CD8-positive, alpha-beta memory T cell (primary cell): ENCODE measurements at places on chromosomes 16 and 17.
A peak's percentile ranks its signal among the peaks of the same experiment; 100 is the strongest.

DNA sequence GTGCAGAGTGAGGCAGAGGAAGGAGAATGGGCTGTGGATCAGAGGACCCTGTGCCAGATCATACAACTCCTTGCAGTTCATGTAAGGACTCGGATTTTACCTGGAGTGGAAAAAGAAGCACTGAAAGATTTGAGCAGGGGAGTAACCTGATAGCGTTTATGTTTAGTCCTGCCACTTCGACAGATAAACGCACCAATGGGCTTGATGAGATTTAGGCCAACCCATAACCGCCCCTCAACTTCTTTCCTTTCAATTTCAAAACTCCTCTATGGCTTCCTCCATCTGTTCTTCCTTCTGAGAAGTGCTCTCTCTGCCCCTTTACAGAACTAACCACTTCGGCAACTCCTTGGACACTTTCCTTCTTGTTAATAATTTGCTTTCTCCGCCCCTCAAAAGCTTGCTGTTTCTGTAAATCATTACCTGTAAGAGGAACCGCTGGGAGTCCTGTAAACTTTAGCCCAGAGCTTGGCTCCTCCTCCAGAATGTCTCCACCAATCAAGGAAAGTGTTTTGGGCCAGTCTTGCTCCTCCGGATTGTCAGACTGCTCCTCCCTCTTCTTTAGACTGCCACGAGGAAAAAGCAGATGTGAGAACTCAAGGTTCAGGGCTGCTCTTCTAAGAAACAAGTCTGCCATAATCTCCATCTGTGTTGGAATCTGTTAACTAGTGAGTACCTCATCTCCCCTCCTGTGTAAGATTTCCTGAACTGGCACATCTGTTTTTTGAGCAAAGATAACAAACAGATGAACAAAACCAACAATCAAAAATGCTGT, at the start of gene ACSM3:
Gene ACSM3 (plus strand): TSS at position 554 of the 772 bp plus-strand sequence. CDS start 6,021 bp downstream, outside the sequence.
- DNase-seq, result peak; percentile 80
- peaks cover 20% of the 10 kb centered on the region for H3K4me1 ChIP-seq
- no peaks in the 10 kb centered on the region for H3K36me3 ChIP-seq

- DNase-seq, result no peak
- H3K27me3 ChIP-seq, result no peaks in the 10 kb centered on the region
Observed at GRCh38 chr16:28543072-28543471, 4.3 kb upstream of the NUPR1 start.

- H3K27ac ChIP-seq, result no peak overlapping the region
- no peaks in the 10 kb centered on the region for H3K36me3 ChIP-seq
- DNase-seq, result peak; percentile 34
- no peaks in the 10 kb centered on the region for H3K27me3 ChIP-seq
- H3K4me3 ChIP-seq, result no peak overlapping the region
Observed at GRCh38 chr17:77892469-77893143, 65.9 kb upstream of the TNRC6C start.

- no peak within 1 kb of the TSS for H3K27ac ChIP-seq
- no peaks in the 10 kb centered on the region for H3K27me3 ChIP-seq
- peaks cover 4% of the 10 kb centered on the region for H3K4me1 ChIP-seq
Observed at GRCh38 chr17:1179818-1180742, at the start of gene ABR. ABR (minus strand) TSS chr17:1179981; CDS start chr17:1179727, 254 bp downstream.

GRCh38 chr17:41593306-41593981, 6.7 kb upstream of the KRT14 start:
- H3K4me3 ChIP-seq, result no peak overlapping the region
- H3K4me1 ChIP-seq, result no peaks in the 10 kb centered on the region
- no peaks in the 10 kb centered on the region for H3K27me3 ChIP-seq
- DNase-seq, result no peak

GRCh38 chr17:1095853-1096173, 84.0 kb downstream of the ABR start:
- H3K36me3 ChIP-seq, result peaks cover 10% of the 10 kb centered on the region
- no peaks in the 10 kb centered on the region for H3K27me3 ChIP-seq
- no peak overlapping the region for H3K4me3 ChIP-seq

GRCh38 chr16:27398894-27399853, 2.8 kb upstream of the IL21R start:
- no peak overlapping the region for H3K27ac ChIP-seq
- H3K36me3 ChIP-seq, result no peaks in the 10 kb centered on the region
- H3K27me3 ChIP-seq, result no peaks in the 10 kb centered on the region
- DNase-seq, result no peak

- no peak for DNase-seq
- H3K4me3 ChIP-seq, result no peak overlapping the region
- no peaks in the 10 kb centered on the region for H3K4me1 ChIP-seq
- no peaks in the 10 kb centered on the region for H3K36me3 ChIP-seq
- H3K27ac ChIP-seq, result no peak overlapping the region
Observed at GRCh38 chr16:19027416-19027815, 40.0 kb upstream of the COQ7 start.

- H3K27ac ChIP-seq, result no peak overlapping the region
- no peak overlapping the region for H3K4me3 ChIP-seq
- no peak for DNase-seq
- no peaks in the 10 kb centered on the region for H3K27me3 ChIP-seq
Observed at GRCh38 chr16:78494105-78494504, 394.7 kb downstream of the WWOX start.

DNA sequence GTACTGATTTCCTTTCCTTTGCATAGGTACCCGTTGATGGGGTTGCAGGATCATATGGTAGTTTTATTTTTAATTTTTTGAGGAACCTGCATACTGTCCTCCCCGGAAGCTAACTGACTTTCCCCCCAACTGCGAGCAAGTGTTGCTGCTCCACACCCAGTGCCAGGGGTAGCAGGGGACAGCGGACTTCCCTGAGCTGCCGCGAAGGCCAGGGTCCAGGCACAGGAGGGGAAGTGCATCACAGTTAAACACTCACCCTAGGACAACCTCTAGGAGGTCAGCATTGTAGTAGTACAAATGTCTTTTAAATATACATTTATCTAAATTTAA, 201.7 kb downstream of the NPIPB11 start:
- H3K27ac ChIP-seq, result no peak overlapping the region
- no peak overlapping the region for H3K4me3 ChIP-seq
- no peak for DNase-seq
- H3K27me3 ChIP-seq, result no peaks in the 10 kb centered on the region

DNA sequence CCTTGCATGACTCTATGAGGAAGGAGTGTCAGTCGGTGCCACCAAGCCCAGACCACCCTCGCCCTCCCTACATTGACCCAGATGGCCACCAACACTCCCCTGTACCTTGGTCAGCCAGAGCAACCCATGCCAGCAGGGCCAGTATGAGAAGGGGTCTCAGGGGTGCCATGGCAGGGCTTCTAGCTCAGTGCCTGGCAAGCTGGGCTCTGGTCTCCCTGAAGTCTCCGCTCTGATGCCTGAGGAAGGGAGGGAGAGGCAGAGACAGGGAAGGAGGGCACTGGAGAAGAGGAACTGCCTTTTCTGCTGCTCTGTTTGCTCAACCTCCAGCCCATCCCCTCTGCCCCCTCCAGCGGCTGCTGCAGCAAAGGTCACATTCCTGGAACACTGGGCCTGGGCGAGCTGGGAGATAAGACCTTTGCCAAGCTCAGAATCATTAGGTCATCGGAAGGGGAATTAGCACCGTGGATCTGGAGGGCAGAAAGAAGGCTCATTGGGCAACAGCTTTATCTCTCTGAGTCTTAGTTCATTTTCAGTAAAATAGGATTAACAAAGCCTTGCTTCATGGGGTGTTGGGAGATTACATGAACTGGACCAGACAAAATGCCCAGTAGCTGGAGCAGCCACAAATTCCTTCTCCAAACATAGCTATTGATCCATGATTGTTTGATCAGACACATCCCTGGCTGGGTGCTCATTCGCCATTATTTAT, at the start of gene VTN:
Gene VTN (minus strand): TSS at position 273 of the 709 bp plus-strand sequence. CDS start 104 bp downstream, at position 169.
- peaks cover 22% of the 10 kb centered on the region for H3K4me1 ChIP-seq
- peak within 1 kb of the TSS; percentile 55 for H3K4me3 ChIP-seq
- H3K36me3 ChIP-seq, result no peaks in the 10 kb centered on the region
- no peak for DNase-seq

DNA sequence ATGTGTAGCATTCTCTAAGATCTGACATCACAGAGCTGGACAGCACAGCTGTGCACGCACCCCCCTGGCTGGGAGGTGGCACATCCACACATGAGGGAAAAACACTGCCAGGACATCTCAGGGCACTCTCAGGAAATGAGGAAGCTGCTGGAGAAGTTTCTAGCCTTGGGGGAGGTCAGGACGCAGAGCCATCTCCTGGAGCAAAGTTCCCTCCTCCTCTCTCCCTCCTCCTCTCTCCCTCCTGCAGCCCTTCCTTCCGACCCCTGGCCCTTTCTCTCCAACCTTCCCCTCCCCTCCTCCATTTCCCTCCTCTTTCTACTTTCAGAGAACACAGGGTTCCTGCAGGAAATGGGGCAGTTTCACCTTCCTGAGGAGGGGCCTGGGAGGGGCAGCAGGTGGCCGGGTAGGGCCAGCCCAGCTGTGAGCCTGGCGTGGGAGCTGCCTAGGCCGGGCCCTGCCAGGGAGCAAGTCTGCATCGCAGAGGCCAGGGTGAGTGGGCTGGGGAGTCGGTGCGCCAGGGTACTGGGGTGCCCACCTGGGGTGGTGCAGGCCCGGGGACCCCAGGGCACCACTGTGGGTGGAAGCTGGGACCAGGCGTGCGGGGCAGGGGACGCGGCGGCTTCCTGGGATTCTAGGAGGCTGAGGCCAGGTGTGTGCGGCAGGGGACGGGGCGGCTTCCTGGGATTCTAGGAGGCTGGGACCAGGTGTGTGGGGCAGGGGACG, at the start of gene DPEP1:
Gene DPEP1 (plus strand): TSS at position 412 of the 723 bp plus-strand sequence. CDS start 16,769 bp downstream, outside the sequence.
- H3K27ac ChIP-seq, result no peak within 1 kb of the TSS
- no peaks in the 10 kb centered on the region for H3K27me3 ChIP-seq
- no peaks in the 10 kb centered on the region for H3K36me3 ChIP-seq
- H3K4me3 ChIP-seq, result no peak within 1 kb of the TSS

GRCh38 chr16:79012671-79013434, 587.7 kb downstream of the MAF start:
- no peak for DNase-seq
- no peak overlapping the region for H3K27ac ChIP-seq
- no peaks in the 10 kb centered on the region for H3K27me3 ChIP-seq
- no peak overlapping the region for H3K4me3 ChIP-seq

DNA sequence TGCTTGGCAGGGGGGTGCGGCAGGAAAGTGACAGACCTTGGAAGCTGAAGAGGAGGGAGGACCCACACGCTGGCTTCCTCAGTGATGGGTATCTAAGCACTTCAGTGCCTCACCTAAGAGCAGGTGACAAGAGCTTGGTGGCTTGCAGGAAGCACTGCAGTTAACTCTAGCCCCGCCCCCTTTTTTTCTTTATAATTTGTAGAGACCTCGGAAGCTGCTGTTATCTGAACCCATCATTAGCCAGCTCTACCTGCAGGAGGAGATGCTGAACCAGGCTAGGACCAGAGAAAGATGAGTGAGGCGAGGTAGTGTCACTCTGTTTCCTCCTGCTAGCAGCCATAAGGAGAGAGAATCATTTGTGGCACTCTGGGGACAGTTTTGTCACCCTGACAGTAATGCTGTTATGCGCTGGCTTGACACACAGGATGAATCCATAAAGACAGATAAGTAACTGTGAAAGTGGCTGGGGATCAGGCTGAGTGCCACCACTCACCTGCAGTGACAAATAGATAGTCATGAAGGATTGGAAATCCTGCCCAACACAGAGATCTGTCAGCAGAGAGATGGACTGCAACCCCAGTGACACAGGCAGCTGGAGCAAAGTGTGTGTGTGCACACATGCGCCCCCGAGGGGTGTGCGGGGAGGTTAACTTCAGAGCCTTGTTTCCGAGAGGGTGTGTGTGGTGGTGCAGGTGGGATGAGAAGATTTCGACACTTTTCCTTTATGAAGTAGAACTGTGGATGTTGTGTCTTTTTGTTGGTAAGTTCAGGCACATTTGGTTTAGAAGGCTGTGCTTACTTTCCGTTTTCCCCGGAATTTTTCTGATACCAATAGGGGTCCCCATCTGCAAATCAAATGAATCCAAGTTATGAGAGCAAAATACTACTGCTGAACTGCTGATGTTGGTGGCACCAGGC, 224.0 kb downstream of the IRX3 start:
- no peaks in the 10 kb centered on the region for H3K4me1 ChIP-seq
- no peak overlapping the region for H3K4me3 ChIP-seq
- no peaks in the 10 kb centered on the region for H3K27me3 ChIP-seq
- no peak for DNase-seq

GRCh38 chr17:40107522-40108174, 7.3 kb upstream of the NR1D1 start:
- H3K36me3 ChIP-seq, result no peaks in the 10 kb centered on the region
- peak overlapping the region; percentile 76 for H3K27ac ChIP-seq
- DNase-seq, result no peak
- no peaks in the 10 kb centered on the region for H3K27me3 ChIP-seq
- peaks cover 100% of the 10 kb centered on the region for H3K4me1 ChIP-seq

DNA sequence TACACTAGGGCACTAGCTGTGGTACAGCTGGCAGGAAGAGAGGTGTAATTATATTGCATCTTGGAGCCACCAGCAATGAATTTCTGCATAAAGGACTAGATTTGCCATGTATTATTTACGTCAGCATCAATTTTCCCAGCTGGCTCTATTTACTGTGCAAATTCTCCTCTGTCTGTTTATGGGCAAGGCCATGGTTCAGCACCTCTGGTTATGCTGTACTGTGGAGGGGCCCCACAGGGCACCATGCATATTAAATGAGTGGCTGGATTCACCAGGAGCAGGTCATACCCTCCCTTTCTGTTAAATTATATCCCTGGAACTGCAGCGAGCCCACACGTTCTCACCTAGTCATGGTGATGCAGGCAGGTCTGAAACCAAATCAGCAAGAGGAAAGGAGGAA, 19.8 kb downstream of the RAD51D start:
- no peaks in the 10 kb centered on the region for H3K4me1 ChIP-seq

DNA sequence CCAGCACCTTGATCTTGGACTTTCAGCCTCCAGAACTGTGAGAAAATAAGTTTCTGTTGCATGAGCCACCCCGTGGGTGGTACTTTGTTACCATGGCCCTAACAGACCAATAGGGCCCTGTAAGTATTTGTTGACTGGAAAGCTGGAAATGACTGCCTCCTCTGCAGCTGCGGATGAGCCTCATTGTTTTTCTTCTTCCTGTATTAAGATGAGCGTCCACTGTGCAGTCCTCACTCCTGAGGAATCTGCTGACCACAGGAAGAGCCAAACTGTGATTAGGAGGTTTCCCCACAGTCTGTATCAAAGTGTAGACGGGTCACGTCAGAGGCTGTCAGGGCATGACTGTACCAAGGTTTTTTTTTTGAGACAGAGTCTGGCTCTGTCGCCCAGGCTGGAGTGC, 12.2 kb upstream of the AKTIP start:
- no peak overlapping the region for H3K4me3 ChIP-seq
- DNase-seq, result no peak
- H3K36me3 ChIP-seq, result no peaks in the 10 kb centered on the region
- no peaks in the 10 kb centered on the region for H3K27me3 ChIP-seq

DNA sequence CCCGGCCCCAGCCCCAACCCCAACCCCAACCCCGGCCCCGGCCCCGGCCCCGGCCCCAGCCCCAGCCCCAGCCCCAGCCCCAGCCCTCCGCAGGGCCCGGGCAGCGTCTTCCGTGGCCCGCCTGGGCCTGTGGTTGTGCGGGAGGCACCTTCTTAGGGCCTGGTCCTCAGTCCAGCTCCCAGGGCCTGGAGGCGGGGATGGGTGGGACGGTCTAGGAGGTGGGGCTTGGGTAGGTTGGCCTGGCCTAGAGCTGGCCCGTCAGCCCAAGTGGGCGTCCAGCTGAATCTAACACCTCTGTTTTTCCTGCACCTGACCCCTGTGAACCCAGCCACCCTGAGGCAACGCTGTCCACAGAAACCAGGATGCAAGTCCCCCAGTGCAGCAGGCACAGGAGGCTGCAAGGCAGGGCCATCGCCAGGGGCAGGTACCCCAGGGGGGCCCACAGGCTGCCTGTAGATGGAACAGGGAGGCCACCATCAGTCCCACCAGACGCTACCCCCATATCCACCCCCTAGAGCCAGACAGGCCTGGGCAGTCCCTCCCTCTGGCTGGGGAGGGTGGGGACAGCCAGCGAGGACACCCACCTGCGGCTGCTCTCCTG, 8.8 kb downstream of the MSLN start:
- no peaks in the 10 kb centered on the region for H3K27me3 ChIP-seq
- H3K4me3 ChIP-seq, result no peak overlapping the region
- H3K27ac ChIP-seq, result no peak overlapping the region
- DNase-seq, result no peak
- no peaks in the 10 kb centered on the region for H3K4me1 ChIP-seq
